A549 treated with AZD2906 at 1 μM for 4 hours (cell line): ENCODE measurements at places on chromosomes 3 and 15. TPM values are rescaled to one million over a fixed set of nuclear protein-coding genes. Genes with fewer than 3 reads are reported as not detected.

SPESP1 gene
- total RNA-seq, result not detected in 5 replicates

KCNH8 gene
- total RNA-seq, result not detected in 5 replicates

FBLN2 gene
- 1.7 to 3.0 TPM (median 2.4 TPM) in 5 replicates for total RNA-seq

NEK10 gene
- 0.66 to 0.84 TPM (median 0.68 TPM) in 5 replicates for total RNA-seq

ERICH6 gene
- total RNA-seq, result 0.10 TPM in 1 of 5 replicates, not detected in the others

GRK7 gene
- 0.02 to 0.05 TPM in 2 of 5 replicates, not detected in the others for total RNA-seq

CCR8 gene
- total RNA-seq, result not detected in 5 replicates

DGKG gene
- 6.5 to 12.3 TPM (median 7.0 TPM) in 5 replicates for total RNA-seq

CACNA2D2 gene
- 0.45 to 0.71 TPM (median 0.53 TPM) in 5 replicates for total RNA-seq

IGDCC3 gene
- total RNA-seq, result 0.05 to 0.30 TPM (median 0.10 TPM) in 5 replicates

OGG1 gene
- total RNA-seq, result 14.0 to 19.3 TPM (median 17.1 TPM) in 5 replicates

ZXDC gene
- 7.8 to 9.4 TPM (median 9.1 TPM) in 5 replicates for total RNA-seq

SNTN gene
- not detected in 5 replicates for total RNA-seq

HCLS1 gene
- total RNA-seq, result 0.08 to 0.18 TPM (median 0.15 TPM) in 5 replicates

PLSCR2 gene
- 0.09 to 0.16 TPM in 2 of 5 replicates, not detected in the others for total RNA-seq

SOX14 gene
- total RNA-seq, result not detected in 5 replicates

THAP10 gene
- 4.1 to 6.1 TPM (median 4.7 TPM) in 5 replicates for total RNA-seq

OR5K2 gene
- total RNA-seq, result not detected in 5 replicates

KLHL25 gene
- total RNA-seq, result 5.6 to 6.8 TPM (median 6.4 TPM) in 5 replicates

FAM162A gene
- total RNA-seq, result 30.4 to 33.8 TPM (median 31.1 TPM) in 5 replicates

DNAH12 gene
- total RNA-seq, result 0.08 to 0.16 TPM (median 0.08 TPM) in 4 of 5 replicates, not detected in the other

DISP2 gene
- 1.00 to 2.5 TPM (median 1.8 TPM) in 5 replicates for total RNA-seq

PP2D1 gene
- total RNA-seq, result not detected in 5 replicates

LEKR1 gene
- 0.87 to 1.4 TPM (median 1.1 TPM) in 5 replicates for total RNA-seq

ZNF80 gene
- not detected in 5 replicates for total RNA-seq

LMOD3 gene
- total RNA-seq, result not detected in 5 replicates

GPR87 gene
- 1.8 to 2.5 TPM (median 2.3 TPM) in 5 replicates for total RNA-seq

OCA2 gene
- total RNA-seq, result 0.28 to 0.41 TPM (median 0.38 TPM) in 5 replicates

POC1A gene
- total RNA-seq, result 16.6 to 19.5 TPM (median 18.9 TPM) in 5 replicates

HRH1 gene
- total RNA-seq, result 5.6 to 6.9 TPM (median 6.2 TPM) in 5 replicates

POLQ gene
- 5.7 to 6.8 TPM (median 6.0 TPM) in 5 replicates for total RNA-seq

LRRC31 gene
- total RNA-seq, result not detected in 5 replicates

RLBP1 gene
- total RNA-seq, result not detected in 5 replicates

MYO5C gene
- 4.8 to 6.6 TPM (median 5.9 TPM) in 5 replicates for total RNA-seq

DAZL gene
- not detected in 5 replicates for total RNA-seq

A4GNT gene
- total RNA-seq, result not detected in 5 replicates

SLC24A1 gene
- 3.3 to 4.4 TPM (median 4.0 TPM) in 5 replicates for total RNA-seq

ARNT2 gene
- 14.2 to 17.1 TPM (median 16.3 TPM) in 5 replicates for total RNA-seq

C2CD4A gene
- 0.11 to 0.21 TPM (median 0.14 TPM) in 5 replicates for total RNA-seq

FBN1 gene
- total RNA-seq, result 5.5 to 7.8 TPM (median 6.5 TPM) in 5 replicates

CHD2 gene
- total RNA-seq, result 23.4 to 30.7 TPM (median 26.7 TPM) in 5 replicates

STRIT1 gene
- not detected in 5 replicates for total RNA-seq

FGF12 gene
- total RNA-seq, result 0.48 to 0.71 TPM (median 0.65 TPM) in 5 replicates

CX3CR1 gene
- total RNA-seq, result 0.03 to 0.07 TPM (median 0.06 TPM) in 3 of 5 replicates, not detected in the others

ABI3BP gene
- total RNA-seq, result 0.93 to 2.0 TPM (median 1.6 TPM) in 5 replicates

B2M gene
- total RNA-seq, result 398 to 512 TPM (median 412 TPM) in 5 replicates

CLPX gene
- total RNA-seq, result 34.8 to 60.4 TPM (median 45.5 TPM) in 5 replicates

ZFAND6 gene
- total RNA-seq, result 92.4 to 123 TPM (median 97.8 TPM) in 5 replicates

NUP210 gene
- 34.6 to 43.9 TPM (median 37.9 TPM) in 5 replicates for total RNA-seq

DZIP1L gene
- total RNA-seq, result 9.2 to 11.7 TPM (median 11.0 TPM) in 5 replicates

TERC gene
- total RNA-seq, result 0.24 to 0.77 TPM (median 0.41 TPM) in 3 of 5 replicates, not detected in the others

BCL2A1 gene
- total RNA-seq, result 7.7 to 13.0 TPM (median 9.7 TPM) in 5 replicates

THRB gene
- 1.1 to 2.1 TPM (median 1.6 TPM) in 5 replicates for total RNA-seq

SKOR1 gene
- total RNA-seq, result 0.03 to 0.08 TPM (median 0.05 TPM) in 4 of 5 replicates, not detected in the other

GOLGA6B gene
- total RNA-seq, result 0.06 TPM in 1 of 5 replicates, not detected in the others

MED12L gene
- 0.32 to 0.90 TPM (median 0.42 TPM) in 5 replicates for total RNA-seq

CPA3 gene
- total RNA-seq, result not detected in 5 replicates

TRPC1 gene
- 5.3 to 8.6 TPM (median 7.0 TPM) in 5 replicates for total RNA-seq
